ENCODE measurements at places on chromosomes 6 and 20.

- DNase-seq, result no peak
Measured at GRCh38 chr20:460707-461106, 1.6 kb downstream of the TBC1D20 start.

DNA sequence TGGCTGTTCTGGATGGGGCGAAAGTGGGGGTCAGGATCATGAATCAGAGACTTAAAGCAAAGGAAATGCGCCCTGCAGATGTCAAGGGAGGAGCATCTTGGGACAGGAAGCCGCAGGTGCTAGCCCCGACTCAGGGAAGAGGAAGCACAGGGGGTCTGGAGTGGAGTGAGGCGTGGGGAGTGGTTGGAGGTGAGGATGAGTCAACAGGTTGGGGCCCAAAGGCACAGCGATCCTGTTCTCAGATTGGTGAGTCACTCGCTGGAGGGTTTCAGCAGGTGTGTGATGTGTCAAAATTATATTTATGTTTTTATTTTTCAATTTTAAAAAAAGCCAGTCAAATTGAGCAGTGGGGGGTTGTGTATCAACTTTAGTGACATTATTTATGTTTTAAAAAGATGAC is 19.0 kb downstream of the PACSIN1 start:
- DNase-seq, result peak; percentile 71

- no peak for DNase-seq
Measured at GRCh38 chr6:54856129-54856528, 9.6 kb downstream of the FAM83B start.

DNA sequence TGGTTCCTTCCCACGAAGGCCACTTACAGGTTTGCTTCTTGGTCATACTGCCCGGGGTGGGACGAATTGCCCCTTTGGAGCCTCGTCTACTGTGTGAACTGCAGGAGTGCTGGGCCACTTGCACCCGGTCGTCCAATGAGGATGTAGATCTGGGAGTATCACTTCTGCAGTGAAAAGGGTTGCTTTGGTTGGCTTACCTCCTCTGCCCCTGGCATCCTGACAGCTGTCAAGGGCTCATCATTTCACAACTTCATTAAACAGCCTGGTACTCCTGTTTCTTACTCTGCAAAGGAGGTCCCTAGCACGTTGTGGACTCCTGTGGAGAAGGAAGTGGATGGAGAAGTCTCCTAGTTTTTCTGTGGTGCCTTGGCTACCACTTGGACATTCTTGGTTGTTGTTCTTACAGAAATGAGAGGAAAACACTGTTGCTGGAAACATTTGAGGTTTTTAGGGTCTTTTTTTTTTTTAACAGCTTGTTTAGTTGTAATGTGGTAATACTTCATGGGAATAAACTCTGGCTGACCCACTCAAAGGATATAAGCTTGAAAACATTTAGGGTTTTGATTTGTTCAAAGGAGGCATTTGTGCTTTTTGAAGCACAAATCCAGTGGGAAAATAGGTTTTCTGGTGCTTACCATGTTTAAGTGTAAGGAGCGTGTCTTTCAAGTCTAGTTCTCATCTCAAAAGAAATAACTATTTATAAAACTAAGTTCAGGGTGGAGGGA is 60.7 kb downstream of the AKAP12 start:
- no peak for DNase-seq

GRCh38 chr6:31826793-31827285 is 699 bp upstream of the HSPA1B start:
- no peak for DNase-seq

DNA sequence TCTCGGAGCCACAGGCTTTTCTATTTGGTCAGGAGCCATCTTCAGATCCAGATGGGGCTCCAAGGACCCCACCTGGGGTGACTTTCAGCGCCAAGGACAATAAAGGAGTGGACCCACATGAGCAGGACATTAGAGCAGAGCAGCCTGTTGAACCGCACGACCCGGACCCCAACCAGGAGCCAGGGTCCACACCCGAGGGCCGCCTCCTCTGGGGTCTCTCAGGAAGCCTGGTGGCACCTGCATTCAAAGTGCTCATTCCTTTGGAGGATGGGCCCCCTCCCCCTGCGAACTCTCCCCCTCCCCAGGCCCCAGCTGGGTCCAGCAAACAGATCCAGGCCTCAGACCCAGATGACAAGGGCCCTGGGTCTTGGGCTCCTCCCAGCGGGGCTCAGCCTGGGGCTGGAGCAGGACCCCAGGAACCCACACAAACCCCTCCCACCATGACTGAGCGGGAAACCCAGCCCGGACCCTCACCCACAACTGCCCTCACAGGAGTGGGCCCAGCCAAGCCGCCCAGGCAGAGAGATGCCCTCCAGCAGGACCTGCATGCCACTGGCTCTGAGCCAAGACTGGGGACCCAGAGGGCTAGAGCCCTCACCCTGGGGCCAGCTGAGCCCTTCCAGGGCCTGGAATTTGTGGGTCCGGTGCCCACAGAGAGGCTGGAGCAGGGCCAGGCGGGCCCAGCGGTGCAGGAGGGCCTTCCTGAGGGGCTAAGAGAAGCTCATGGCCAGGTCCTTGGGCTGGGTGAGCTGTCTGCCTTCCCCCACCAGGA is 23.9 kb downstream of the RAB44 start:
- no peak for DNase-seq

GRCh38 chr6:431504-431903 is 40.0 kb downstream of the IRF4 start:
- DNase-seq, result no peak

GRCh38 chr6:36676141-36677058 is 2.1 kb upstream of the CDKN1A start:
- no peak for DNase-seq

- no peak for DNase-seq
Measured at GRCh38 chr6:150934380-150934779, 68.9 kb downstream of the MTHFD1L start.

DNA sequence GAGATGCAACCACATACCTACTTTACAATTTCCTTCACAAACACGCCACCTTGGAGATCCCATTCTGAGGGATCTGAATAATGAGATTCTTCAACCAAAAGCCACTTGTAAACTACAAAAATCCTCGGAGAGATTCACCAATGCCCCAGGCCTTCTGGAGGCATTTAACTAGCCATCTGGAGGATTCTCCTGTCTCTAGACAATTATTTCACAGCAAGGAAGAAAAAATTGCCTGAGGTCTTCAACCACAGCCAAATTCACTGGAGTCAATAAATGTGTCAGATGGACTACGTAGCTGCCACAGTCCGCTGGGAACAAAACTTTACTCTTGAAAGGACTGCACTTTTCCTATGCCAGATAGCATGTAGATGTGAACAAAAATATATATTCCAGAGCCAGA is 19.0 kb upstream of the DCDC2 start:
- no peak for DNase-seq

DNA sequence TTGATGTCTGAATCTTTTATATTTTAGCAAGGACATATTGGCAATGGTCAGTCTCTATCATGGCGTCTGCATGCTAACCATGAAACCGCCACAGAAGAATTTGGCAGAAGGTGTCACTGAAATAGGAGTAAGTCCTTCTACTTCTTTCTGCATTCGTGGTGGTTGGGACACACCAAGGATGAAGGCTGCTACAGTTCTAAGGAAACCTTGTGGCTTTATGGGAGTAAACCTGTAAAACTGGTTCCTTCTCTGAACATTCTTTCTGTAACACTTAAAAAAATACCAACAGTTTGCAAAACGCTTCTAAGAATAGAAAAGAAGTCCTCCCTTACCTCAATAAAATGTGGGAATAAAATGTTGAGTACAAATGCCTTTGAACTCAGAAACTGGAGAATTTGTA is 195.3 kb downstream of the SLC24A3 start:
- no peak for DNase-seq

GRCh38 chr6:158554611-158555361 is 5.1 kb upstream of the TMEM181 start:
- no peak for DNase-seq

GRCh38 chr6:157570104-157570503 is 189.1 kb downstream of the ZDHHC14 start:
- no peak for DNase-seq

GRCh38 chr6:149940672-149940982 is 1.2 kb upstream of the ULBP2 start:
- DNase-seq, result no peak

GRCh38 chr6:79065232-79065631 is 12.8 kb downstream of the PHIP start:
- no peak for DNase-seq

DNA sequence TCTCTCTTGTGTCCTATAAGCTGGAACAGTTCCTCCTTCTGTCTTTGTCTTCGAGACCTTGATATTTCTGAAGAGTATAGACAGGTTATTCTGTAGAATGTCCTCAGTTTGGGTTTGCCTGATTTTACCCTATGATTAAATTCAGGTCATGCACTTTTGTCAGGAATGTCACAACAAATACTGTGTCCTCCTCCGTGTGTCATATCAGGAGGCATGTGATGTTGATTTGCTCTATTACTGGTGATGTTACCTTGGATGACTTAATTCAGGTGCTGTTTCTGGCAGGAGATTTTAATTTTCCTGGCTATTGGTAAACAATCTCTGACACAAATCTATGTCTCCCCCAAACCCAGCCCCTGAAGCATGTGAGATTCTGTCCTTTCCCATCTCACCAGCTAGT is 33.3 kb upstream of the CHMP4B start:
- no peak for DNase-seq

GRCh38 chr20:11972478-11972877 is 54.8 kb downstream of the BTBD3 start:
- DNase-seq, result no peak

GRCh38 chr6:74578339-74578738 is 627.5 kb downstream of the COL12A1 start:
- DNase-seq, result no peak

GRCh38 chr6:53524455-53524815 is 20.5 kb downstream of the GCLC start:
- no peak for DNase-seq

DNA sequence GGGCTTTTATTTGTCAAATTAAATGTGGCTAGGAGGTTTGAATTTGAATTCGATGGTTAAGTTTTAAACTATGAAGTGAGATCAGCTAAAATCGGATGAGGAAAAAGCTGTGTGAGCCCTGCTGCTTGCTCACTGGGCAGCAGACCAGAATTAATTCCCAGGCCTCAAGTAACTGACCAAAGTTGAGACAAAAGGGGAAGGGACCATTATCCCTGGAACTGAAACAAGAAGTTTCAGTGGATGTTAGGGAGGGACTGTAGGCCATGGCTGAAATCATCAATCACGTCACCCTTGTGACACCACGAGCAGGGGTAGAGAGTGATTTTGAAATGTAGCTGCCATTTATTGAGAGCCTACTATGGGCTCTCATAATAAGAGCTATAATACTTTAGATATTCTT is 7.0 kb upstream of the PRSS35 start:
- DNase-seq, result no peak

GRCh38 chr6:13116155-13116554 is 212.2 kb downstream of the TBC1D7 start:
- no peak for DNase-seq

GRCh38 chr20:59087829-59088433 is 45.3 kb upstream of the PRELID3B start:
- peak; percentile 89 for DNase-seq

DNA sequence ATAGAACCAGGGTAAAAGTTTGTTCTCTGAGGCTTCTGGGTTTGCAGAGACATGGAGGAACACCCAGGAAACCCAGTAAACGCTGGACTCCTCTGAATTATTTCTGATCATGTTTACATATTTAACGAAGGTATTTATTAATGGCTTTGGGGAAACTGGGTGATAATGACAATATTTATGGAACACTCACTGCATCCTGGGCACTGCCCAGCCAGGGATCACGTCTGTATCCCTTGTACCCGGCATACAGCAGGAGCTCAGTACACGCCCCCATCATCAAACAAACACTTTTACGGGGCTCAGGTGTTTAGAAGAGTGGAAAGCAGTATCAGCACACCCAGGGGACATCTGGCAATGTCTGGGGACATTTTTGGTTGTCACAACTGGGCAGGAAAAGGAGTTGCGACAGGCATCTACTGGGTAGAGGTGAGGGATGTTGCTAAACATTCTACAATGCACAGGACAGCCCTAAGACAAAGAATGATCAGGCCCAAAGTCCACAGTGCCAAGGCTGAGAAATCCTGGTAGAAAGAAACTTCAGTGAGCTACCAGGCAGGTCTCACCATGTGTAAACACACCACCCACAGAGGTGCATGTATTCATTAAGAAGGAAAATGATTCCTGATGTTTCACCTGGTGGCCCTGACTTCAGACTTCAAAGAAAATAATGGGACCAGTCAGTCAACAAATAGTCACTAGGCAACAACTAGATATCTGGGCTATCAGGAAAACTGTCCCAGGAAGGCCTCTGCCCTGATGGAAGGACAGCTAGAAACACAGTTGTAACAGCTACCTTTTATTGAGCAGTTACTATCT is 35.3 kb downstream of the ZMYND8 start:
- no peak for DNase-seq

DNA sequence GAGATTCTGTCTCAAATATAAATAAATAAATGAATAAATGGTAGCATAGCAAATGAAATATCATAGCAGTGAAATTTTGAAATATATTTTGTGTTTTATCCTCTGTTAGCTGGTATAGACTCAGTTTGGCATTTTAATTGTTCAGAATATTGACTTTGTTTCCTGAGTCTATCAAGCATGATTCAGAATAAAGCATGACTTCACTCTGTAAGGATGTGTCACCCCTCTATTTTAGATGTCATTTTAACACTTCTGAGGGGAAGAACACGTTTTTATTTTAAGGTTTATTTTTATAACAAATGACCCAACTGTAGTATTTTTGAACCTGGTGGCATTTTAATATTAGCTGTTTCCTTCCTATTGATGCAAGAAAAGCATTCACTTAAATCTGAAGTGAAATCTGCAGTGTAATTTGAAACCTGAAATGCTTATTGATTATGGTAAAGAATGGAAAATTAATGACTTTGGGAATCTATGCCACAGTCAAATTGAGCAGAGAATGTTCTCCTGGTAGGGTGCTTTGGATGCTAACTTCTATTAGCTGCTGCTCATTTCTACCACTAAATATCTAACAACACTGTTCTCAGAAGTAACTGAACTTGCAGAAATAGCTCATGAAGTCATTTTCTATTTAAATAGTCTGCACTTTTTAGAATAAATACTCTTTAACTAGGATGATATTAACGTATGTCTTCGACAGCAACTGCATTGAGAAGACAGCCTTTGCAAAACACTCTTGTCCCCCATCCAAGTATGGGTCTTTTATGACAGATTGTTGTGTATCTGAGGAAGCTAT is 114.2 kb downstream of the SOX4 start:
- DNase-seq, result no peak

GRCh38 chr6:129451187-129451586 is 258.8 kb downstream of the ARHGAP18 start:
- DNase-seq, result no peak

- DNase-seq, result no peak
Measured at GRCh38 chr6:71478834-71479541, 190.4 kb downstream of the OGFRL1 start.

DNA sequence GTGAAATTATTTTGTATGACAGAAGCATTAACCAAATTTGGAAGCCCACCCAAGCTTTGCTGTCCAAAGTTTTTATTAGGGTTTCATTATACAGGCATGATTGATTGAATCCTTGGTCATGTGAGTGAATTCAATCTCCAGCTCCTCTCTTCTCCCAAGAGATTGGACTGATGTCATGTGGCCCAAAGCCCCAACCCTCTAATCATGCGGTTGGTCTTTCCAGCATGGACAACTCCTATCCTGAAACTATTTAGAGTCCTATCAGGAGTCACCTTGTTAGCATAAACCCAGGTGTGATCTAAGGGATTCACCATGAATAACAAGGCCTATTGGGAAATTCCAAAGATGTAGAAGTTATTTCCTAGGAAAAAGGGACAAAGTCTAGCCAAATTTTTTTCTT is 10.6 kb downstream of the POLR3F start:
- no peak for DNase-seq

- no peak for DNase-seq
Measured at GRCh38 chr6:52634211-52634610, 36.7 kb upstream of the TMEM14A start.

- DNase-seq, result peak; percentile 26
Measured at GRCh38 chr6:13769655-13770053, 44.7 kb downstream of the MCUR1 start.
